ENCODE measurements at places on chromosomes 3 and 15.
A peak's percentile ranks its signal among the peaks of the same experiment; 100 is the strongest.

DNA sequence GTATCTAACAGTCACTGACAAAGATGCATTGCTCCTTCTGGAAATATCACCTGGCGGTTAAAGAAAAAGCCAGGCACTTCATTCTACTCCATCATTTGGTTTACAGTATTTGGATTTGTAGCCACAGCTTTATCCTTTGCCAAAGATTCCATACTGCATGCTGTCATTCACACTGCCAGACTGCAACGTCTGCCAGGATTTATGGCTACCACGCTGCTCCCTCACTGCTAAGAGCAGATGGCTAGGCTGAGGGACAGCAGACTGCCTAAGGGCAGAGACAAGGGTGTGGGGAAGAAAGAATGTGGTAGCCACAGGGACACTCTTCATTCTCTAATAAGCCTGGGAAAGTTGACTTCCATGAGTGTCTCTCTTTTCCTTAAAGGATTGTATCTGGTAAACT is 1047.0 kb downstream of the TUSC7 start:
- no peak for DNase-seq

- DNase-seq = no peak
Measured at GRCh38 chr15:88106074-88106473, 150.5 kb downstream of the NTRK3 start.

GRCh38 chr3:127170814-127171213 is 22.1 kb upstream of the PRR23E start:
- no peak for DNase-seq

DNA sequence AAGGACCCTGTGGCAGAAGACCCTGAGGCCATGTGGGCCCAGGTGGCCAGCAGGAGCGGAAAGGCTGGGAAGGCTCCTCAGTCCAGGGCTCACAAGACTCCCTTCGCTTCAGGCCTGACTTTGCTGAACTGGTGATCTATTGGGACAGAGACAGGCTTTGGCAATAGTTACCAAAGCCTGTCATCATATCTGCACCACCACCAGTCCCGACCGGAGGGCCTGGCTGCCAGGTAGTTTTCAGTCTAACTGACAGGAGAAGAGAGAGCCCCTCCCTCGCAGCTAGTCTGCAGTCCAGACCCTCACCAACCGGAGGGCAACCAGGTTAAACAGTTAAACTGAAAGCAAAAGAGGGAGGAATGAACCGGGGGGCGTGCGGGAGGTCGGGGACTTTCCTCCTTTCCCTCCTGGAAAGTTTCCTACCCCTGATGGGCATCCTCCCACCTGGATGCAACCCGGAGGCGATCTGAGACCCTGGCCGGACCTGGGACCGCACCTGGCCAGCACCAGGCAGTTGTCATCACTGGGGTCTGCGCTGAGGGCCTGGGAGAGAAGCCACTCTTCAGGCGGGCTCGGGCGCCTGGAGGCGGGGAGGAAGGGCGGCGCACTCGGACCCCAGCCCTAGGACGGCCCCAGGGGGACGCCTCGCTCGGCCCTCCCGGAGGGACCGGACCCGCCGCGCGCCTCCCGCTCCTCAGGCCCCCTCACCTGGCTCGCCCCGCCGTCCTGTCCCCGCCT is 435 bp downstream of the RAB27A start:
- no peak for DNase-seq

DNA sequence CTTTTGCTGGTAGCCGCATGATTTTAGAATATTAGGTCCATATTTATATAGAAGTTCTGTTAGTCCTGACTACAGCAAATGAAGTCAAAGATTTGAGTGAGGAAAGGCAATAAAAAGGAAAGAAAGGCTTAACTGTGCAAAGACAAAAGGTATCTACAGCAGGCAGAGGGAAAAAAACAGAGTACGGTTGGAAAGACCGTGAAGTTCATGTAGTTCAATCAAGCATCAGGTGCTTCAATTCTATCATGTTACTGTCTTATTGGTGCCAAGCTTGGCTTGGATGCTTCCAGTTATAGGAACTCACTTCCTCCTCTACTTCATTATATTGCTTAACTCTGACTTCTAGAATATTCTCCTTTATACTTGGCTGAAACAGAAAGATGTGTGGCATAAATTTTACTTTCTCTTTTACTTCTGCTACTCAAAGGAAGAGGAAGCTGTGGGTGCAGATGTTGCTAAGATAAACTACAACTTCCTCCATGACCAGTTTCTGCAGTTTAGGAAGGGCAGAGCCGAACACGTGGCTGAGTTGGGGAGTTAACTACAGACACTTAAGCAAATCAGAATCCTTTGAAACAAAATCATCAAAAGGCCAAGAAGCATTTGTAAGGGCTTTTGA is 72.6 kb upstream of the ZBED2 start:
- peak; percentile 98 for DNase-seq

DNA sequence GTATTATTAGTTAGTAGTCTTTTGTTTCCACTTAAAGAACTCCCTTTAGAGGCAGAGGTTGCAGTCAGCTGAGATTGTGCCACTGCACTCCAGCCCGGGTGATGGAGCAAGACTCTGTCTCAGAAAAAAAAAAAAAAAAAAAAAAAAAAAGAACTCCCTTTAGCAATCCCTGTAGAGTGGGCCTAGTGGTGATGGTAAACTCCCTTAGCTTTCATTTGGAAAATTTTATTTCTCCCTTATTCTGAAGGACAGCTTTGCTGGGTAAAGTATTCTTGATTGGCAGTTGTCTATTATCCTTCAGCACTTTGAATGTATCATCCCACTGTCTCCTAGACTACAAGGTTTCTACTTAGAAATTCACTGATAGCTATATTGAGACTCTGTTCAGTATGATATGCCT is 46.0 kb downstream of the RPL39L start:
- no peak for DNase-seq

DNA sequence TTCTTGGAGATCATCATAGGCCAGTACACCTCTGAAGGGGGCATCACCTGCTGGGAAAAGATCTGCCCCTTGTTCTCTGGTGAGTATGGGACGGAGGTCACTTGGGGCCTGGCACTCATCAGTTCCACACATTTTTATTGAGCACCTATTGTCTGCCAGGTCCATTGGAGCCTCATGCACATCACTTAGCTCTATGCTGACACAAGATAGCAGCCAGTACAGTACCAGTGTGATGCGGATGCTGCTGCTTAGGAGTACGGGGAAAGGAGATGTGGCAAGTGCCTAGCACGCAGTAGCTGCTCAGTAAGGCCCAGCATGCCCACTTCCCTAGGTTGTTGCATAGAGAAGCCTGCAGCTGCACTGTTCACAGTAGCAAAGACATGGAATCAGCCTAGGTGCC is 43.4 kb downstream of the SLC6A6 start:
- DNase-seq = no peak

DNA sequence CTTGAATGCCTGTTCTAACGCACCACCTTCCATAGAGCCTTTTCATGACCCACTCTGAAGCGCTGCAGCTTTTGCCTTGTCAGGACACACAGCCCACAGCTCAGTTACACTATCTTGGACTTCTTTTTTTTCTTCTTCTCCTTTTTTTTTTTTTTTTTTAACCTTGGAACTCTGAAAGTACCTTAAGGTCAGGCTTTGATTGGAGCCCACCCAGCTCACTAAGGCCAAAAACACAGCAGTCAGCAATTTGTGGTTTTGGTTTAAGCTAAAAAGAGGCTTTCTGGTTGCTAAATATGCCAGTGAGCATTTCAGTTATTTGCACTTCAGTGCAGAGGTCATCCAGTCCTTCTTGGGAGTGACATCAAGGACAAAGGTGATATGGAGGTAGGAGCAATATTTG is 1.7 kb downstream of the SLC25A20 start:
- no peak for DNase-seq

DNA sequence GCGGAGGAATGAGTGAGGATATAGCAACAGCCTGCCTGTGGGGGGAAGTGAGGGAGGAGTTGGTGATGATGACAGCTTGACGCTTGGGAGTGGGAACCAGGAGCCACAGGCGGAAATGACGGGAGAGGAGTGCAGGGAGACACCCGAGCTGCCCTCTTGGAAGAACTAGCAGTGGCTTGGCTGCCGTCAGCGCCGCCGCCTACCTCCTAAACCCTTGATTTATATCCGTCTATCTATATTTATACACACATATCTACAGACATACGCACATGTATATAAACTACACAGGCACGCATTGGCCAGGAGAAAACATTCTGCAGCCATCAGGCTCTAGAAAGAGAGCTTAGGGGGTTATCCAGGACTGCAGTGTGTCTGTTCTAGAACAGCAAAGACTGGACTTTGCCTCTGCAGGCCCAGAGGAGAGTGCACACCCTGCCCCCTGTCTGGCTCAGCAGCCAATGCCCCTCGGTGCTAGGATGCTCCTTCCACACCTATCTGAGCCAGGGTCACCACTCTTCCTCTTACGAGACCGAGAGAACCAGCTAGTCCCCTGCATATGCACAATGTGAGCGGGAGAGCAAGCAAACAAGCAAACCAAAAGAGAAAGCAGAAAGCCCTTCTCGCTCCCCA is 45.3 kb upstream of the MAGEF1 start:
- no peak for DNase-seq

- DNase-seq = no peak
Measured at GRCh38 chr3:144039661-144040060, 68.0 kb downstream of the DIPK2A start.

DNA sequence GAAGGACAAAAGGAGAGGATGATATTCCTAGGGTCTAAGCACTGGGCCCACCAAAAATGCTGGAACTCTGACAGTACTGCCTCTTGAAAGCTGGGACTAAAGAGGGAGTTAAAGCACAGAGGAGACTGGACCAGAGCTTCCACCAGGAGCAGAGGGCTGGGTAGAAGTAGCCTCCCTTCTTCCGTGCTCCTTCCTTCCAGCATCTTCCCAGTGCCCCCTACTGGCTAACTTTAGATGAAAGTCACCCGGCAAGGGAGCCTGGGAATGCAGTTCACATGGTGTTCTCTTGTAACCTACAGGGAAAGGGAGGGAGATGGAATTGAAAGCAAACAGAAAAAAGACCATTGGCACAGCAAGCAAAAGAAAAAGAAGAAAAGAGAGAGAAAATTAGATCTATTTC is 106.1 kb upstream of the COL8A1 start:
- no peak for DNase-seq

DNA sequence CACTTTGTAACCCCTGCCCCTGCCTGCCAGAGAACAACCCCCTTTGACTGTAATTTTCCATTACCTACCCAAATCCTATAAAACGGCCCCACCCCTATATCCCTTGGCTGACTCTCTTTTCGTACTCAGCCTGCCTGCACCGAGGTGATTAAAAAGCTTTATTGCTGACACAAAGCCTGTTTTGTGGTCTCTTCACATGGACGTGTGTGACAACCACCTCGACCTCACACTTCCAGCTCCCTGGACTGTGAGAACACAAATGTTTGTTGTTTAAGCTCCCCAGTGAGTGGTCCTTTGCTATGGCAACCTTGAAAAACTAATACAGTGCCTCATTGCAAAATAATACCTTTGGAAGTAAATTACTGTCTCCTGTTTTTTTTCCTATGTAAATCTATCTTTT is 299.2 kb upstream of the POU1F1 start:
- DNase-seq = no peak

DNA sequence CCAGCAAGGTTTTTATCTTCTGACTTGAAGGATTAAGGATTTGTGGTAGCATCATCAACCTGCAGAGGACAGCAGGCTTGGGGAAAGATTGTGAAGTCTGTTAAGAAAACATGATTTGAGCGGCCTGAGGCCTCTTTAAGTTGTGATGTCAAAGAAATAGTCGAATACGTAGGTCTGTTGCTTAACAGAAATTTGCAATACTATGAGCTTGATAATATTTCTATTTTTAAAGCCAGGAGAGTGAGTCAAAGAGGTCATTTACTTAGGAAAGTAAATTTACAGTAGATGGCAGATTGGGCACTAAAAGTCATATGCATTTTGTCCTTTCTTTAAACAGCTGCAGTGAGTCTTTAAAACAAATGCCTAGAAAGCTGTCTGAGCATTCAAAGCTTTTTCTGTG is 336.3 kb downstream of the DIPK2A start:
- no peak for DNase-seq

GRCh38 chr15:76338486-76339304 is 2.1 kb downstream of the ISL2 start:
- DNase-seq = no peak

- DNase-seq = no peak
Measured at GRCh38 chr3:82839871-82840270, 1078.4 kb upstream of the GBE1 start.

- DNase-seq = no peak
Measured at GRCh38 chr15:66278056-66278455, 15.3 kb upstream of the DIS3L start.

GRCh38 chr15:71666763-71667620 is 143.4 kb upstream of the NR2E3 start:
- DNase-seq = no peak

GRCh38 chr3:124320976-124321375 is 329.1 kb upstream of the ROPN1 start:
- no peak for DNase-seq

DNA sequence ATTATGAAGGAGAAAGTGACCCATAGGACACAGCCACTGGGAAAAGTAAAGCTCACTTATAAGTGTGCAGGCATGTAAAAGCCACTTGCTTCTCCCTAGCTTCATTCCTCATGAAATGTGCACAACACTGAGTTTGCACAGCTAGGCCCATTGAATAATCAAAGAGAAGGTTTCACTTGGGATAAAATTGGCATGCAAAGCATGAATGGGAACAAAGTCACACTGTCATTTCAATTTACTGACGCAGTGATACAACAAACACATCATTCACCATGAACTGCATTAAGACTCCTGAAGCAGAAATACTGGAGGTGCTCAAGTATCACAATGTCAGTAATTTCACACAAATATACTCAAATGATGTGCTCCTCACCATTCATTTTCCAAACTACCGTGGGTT is 61.1 kb downstream of the KCNMB2 start:
- no peak for DNase-seq

- DNase-seq = no peak
Measured at GRCh38 chr3:160012108-160012507, 23.5 kb downstream of the IL12A start.

- DNase-seq = no peak
Measured at GRCh38 chr15:64781299-64781698, 5.9 kb upstream of the RBPMS2 start.

- DNase-seq = no peak
Measured at GRCh38 chr3:24725514-24726255, 231.0 kb upstream of the THRB start.

DNA sequence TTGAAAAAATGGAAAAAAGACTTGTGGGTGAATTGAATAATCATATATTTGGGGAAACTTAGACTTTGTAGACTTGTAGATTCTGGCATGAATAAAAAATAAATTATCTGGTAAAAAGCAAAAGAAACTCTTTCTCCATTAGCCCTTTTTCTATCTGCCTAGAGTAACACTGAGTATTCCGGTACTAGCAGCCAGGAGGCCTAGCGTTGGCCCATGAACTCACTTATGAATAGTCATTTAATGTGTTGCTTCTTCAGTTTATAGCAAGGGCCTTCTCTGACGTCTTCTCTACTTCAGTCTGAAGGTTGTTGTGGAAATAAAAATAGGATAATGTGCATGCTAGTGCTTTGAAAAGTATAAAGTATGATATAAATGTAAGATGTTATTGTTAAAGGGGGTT is 851.2 kb upstream of the NR2F2 start:
- DNase-seq = no peak
